Nucleus accumbens (tissue), 56 donors: ENCODE measurements at places on chromosomes 11 and 22.

- no peak for DNase-seq
Observed at GRCh38 chr22:46350121-46350520, 14.6 kb downstream of the TRMU start.

DNA sequence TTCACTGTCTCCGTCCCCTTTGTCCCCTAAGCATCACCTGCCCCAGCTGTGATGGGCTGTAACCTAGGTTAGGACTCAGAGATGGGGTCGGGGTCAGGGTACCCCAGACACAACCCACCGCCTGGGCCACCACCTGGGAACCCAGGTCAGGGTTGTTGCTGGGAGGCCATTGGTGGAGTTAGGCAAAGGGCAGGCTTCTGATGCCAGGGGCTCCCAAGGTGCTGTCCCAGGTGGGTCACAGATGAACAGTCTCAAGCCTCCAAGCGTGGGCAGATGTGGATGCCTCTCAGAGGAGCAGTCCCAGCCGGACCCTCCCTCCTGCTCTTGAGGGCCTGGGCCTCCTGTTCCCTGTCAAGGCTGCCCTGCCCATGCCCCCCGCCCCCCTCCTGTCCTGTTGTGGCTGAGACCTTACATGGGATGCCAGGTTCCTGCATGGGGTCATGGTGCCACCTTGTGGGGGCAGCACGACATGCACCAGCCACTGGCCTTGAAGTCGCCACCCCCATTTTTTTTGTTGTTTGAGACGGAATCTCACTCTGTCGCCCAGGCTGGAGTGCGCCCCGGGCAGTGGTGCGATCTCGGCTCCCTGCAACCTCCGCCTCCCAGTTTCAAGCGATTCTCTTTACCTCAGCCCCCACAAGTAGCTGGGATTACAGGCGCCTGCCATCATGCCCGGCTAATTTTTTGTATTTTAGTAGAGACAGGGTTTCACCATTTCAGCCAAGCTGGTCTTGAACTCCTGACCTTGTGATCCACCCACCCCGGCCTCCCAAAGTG lies 12.1 kb downstream of the GATD1 start:
- no peak for DNase-seq

GRCh38 chr11:120235024-120235628 lies 4.8 kb upstream of the POU2F3 start:
- no peak for DNase-seq

- no peak for DNase-seq
Observed at GRCh38 chr22:29330753-29331152, 15.3 kb upstream of the RASL10A start.

DNA sequence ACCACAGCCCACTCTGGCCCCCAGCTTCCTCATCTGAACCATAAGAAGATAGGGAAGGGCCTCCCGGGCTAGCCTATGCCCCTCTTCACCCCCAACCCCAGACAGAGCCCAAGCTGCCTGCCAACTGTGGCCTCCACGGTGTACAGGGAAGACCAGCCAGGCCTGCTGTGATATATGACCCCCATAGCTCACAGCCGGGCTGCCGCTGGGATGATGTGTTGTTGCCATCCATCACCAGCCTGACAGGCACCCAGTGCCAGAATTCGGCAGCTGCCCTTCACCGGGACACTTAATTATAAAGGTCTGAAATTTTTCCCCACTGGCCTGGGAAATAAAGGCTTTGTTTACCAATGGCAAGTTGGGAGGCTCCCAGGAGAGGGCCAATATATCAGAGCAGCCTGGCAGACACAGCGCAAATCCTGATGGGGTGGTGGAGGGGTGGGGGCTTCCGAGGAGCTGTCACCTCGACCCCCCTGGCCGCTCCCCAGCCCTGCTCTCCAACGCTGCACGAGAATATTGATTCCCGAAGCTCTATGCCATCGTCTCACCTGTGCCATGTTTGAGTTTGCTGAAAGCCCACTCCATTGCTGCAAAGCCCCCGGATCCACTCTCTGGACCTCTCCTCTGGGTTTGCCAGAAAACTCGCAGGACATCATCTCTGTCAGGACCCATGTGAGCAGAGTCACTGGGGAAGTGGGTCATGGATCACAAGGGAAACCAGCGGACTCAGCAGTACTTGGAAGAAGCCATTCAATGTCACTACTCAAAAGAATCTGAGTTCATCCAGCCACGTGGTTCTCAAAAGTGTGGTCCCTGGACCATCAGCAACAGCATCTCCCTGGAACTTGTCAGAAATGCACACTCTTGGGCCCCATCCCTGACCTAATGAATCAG lies 296.9 kb downstream of the MN1 start:
- no peak for DNase-seq

DNA sequence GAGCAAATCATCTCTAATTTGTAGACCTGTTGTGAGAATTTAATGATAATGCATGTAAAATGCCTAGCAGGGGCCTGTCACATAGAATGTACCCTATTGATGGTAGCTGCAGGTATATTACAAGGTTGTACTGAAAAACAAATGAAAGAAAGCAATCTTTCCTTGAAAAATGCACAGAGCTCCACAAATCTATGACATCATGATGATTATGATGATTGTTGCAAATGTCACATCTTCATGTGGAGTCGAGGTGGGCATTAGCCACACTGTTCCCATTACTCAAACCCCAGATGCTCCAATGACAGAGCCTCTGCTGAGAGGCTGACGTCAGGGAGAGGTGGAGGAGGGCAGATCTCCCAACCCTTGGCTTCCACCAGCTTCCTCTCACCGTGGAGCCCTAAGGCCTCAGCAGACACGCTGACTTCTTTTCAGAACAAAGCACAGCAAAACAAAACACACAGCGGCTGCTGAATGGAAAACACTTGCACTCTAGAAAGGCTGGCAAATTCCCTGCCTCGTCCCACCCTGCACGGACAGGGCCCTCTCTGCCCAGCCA lies 298.3 kb downstream of the KIRREL3 start:
- no peak for DNase-seq

- no peak for DNase-seq
Observed at GRCh38 chr11:60208146-60208895, 25.4 kb upstream of the MS4A6A start.

- peak; percentile 27 for DNase-seq
Observed at GRCh38 chr11:108697872-108698473, 33.1 kb downstream of the DDX10 start.

DNA sequence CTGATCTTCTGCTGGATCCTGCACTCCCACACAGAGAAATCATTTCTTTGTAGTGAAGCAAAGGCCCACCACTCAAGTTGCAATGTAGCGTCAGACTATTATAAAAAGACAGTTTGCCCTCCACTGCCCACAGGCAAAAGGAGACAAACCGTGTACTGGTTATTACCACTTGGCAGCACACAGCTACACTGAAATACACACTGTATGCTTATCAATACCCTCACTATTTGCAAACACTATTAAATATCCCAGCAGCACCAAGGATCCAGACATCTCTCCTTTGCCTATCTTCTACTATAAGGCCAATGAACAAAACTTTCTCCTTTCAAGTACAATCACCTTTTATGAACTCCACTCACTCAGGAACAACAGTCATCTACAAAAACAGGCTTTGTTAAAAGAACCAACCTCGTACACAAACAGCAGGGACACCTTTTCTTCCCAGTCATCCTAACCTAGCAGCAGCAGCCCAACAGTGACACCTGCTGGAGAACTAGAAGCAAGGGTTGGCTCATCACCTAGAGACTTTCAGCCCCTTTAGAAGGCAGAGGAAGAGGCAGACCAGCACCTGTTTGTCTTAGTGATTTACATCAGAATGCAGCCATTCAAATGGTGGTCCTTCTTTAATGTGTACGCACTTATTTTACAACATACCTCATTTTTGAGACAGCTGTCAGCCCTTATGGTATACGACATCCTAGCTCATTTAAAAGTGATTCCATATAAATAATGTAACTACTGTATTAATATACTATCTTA lies 56.1 kb downstream of the AMBRA1 start:
- no peak for DNase-seq

DNA sequence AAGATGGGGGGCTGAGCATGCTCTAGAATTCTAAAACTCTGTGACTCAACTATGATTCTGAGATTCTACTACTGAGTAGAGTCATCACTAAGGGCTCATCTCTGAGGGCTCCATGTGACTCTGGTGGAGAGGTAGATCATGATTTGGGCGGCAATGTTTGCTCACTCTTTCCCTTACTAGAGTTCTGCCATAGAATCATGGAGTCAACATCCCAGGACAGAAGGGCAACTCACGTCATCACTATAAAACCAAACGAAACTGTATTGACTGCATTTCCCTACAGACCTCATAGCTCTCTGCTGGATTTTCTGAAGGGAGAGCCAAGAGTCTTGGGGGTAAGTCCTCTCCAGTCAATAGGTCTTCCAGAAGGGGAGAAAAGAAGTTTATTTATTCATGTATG lies at the start of gene MS4A14:
Gene MS4A14, plus strand, starts transcription at position 78 of the 400 bp plus-strand sequence. Its CDS starts 120 bp downstream, at position 198.
- no peak for DNase-seq

- DNase-seq: no peak
Observed at GRCh38 chr11:79110321-79110720, 330.5 kb downstream of the TENM4 start.

DNA sequence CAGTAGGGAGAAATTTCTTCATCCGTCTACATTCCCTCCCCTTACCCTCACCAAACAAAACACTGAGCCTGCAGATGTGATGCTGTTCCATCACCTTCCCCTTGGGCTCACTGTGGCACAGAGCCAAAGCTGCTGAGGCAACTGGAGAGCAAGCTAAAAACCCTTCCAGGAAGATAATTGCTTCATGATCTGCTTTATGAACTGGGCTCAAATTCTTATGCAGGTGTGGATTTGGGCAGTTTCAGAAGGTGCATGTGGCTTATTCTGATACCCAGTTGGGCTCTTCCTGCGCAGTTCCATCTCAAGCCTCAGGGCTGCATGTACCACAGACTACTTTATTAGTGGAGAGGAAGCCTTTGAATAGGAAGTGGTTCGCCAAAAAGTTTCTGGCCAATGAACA lies 58.3 kb downstream of the AAMDC start:
- no peak for DNase-seq

DNA sequence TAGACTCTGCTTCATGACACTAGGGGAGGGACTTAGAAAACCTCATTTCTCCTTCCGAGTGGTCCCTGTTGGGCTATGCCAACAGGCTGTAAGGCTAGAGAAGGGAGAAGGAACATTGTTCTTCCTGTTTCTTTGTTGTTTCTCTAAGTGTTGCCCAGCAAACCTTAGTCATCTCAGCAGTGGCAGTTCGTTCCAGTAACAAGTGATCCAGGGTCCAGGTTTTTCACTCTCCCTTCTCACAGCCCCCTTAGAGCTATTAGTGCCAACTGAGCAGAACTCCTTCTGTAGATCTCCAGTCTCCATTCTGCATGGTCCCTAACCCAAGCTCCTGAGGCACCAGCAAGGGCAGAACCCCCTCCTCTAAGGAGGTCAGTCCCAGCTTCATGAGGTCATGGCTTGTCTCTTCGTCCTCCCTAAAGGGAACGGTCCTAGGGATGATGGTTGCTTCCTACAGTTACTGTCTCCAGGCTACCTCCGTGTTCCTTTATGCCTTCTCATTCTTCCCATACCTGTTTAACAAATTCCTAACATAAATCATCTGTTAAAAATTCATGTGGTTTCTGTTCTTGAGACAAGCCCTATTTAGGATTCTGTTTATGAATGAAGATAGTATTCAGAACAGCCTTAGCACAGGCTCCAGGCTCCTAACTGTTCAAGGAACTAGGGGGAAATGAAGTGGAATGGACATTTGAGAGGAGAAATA lies 168.6 kb upstream of the UBASH3B start:
- no peak for DNase-seq

GRCh38 chr11:35045236-35045820 lies 93.6 kb upstream of the CD44 start:
- no peak for DNase-seq

GRCh38 chr11:19597206-19597605 lies 115.4 kb upstream of the NAV2 start:
- DNase-seq: no peak

GRCh38 chr22:28009272-28009827 lies 90.3 kb upstream of the PITPNB start:
- peak; percentile 36 for DNase-seq

DNA sequence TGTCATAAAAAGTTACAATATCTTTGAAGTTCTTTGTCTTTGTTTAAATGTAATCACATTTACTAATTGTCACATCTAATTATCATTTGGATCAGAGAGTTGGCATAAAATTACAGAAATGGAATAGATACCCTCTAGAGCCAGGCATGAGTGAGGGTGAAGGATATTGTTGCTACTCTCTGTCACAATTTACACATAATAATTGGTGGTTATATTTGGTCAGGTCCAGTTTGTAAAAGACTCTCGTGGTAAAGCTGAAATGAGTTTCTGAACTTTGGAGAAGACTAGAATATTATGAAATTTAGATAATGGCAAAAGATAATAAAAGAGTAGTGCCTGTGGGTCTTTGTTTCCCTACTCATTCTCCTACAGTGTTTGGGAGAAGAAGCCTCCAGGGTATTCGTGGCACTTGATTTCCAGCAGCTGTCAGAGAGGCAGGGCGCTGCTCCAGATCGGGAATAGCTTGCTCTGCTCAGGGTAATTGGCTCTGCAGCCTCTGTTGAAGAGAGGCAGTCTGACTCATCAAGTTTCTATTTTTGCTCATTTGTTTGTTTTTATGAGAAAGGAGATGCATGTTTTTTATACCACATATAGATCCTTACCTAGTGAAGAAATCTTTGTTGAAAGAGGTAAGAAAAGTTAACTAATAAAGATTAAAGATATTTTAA lies 349.9 kb downstream of the CNTN5 start:
- DNase-seq: no peak

DNA sequence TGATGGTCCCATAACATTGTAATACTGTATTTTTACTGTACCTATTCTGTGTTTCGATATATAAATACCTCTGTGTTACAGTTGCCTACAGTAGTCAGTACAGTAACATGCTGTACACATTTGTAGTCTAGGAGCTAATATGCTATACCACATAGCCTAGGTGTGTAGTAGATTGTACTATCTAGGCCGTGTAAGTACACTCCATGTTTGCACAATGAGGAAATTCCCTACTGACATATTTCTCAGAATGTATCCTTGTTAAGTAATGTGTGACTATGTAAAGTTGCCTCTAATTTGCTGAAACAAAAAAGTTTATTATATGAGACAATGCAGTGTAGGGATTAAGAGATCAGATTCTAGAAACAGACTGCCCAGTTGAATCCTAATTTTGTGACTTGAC lies 21.3 kb downstream of the CAPRIN1 start:
- no peak for DNase-seq

DNA sequence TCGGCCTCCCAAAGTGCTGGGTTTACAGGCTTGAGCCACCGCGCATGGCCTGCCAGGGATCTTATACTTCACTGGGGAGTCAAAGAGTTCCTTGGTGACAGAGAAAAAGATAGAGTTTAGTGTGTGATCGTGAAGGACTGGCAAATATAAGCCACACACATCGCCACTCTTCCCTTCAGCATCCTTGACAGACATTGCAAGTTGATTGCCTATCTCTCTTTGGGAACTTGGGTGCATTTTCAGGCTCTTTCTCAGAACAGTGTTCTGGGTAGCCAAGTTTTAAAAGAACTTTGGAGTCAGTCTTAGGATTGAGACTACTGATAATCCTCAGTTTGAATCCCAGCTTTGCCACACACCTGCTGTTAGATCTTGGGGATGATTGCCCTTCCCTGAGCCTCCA lies 19.8 kb downstream of the MIAT start:
- no peak for DNase-seq

- DNase-seq: no peak
Observed at GRCh38 chr11:35163209-35163608, 24.2 kb downstream of the CD44 start.
